ENCODE measurements at places on chromosomes 7 and 10.

GRCh38 chr10:3146289-3146688 lies 26.3 kb downstream of the PITRM1 start:
- no peak for DNase-seq

- DNase-seq: no peak
Measured at GRCh38 chr10:118911363-118911762, 118.2 kb upstream of the NANOS1 start.

DNA sequence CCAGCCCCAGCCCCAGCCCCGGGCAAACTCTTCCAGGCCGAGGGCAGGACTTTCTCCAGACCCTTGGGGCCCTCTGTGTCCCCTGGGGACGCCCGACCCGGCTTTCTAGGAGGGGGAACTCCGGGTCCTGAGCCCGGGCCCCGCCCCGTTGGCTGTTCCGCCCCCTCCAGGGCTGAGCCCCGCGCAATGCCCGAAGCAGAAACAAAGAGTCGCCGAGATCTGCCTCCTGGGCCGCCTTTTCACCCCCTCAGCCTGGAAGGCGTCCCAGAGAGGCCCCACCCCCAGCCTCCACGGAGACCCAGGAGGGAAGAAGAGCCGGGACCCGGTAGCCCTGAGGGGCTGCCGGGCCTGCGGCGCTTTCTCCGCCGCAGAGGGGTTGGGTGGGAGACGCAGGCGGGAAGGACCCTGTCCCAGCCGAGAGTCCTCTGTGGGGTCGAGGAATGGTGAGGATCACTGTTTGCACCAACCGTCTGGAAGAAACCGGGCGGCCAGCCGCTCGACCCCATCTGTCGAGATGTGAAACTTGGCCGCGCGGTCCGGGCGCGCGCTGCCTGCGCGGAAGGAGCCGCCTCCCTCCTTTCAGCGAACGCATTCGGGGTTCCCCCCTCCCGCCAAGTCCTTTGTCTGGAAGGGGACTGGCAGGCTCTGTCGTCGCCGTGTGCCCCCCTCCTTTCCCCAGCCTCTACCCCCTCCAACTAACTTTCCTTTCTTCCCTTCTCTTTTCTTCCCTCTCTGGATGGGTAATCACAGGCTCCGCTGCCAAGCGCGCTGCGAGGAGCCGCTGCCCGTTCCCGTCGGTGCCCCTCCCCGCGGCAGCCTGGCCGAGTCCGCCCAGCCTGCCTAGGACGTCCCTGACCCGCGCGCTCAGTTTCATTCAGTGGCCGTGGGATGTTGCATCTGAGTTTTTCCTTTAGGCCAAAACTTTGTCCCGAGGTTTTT lies 10.2 kb downstream of the EN2 start:
- no peak for DNase-seq

GRCh38 chr7:10973942-10974911 lies 555 bp downstream of the PHF14 start:
- DNase-seq: no peak

- DNase-seq: no peak
Measured at GRCh38 chr10:116160271-116160670, 112.7 kb downstream of the GFRA1 start.

GRCh38 chr7:65264258-65264657 lies 109.4 kb upstream of the ZNF92 start:
- no peak for DNase-seq

Data from neuronal stem cell (in vitro differentiated cells).